ENCODE measurements at places on chromosomes 3 and 15.

DNA sequence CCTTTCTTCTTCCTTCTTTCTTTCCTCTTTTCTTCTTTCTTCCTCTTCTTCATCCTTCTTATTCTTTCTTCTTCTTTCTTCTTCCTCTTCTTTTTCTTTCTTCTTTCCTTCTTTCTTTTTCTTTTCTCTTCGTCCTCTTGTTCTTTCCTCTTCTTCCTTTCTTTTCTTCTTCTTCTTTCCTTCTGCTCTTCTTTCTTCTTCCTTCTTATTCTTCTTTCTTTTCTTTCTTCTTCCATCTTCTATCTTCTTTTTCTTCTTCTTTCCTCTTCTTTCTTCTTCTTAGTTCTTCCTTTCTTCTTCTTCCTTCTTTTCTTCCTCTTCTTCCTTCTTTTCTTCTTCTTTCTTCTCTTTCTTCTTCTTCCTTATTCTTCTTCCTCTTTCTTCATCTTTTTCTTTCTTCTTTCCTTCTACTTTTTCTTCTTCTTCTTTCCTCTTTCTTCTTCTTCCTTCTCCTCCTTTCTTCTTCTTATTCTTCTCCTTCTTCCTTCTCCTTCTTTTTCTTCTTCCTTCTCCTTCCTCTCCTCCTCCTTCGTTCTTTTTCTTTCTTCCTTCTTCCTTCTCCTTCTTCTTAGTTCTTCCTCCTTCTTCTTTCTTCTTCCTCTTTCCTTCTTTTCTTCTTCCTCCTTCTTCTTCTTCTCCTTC lies 37.8 kb downstream of the SPG21 start:
- no peak for DNase-seq

DNA sequence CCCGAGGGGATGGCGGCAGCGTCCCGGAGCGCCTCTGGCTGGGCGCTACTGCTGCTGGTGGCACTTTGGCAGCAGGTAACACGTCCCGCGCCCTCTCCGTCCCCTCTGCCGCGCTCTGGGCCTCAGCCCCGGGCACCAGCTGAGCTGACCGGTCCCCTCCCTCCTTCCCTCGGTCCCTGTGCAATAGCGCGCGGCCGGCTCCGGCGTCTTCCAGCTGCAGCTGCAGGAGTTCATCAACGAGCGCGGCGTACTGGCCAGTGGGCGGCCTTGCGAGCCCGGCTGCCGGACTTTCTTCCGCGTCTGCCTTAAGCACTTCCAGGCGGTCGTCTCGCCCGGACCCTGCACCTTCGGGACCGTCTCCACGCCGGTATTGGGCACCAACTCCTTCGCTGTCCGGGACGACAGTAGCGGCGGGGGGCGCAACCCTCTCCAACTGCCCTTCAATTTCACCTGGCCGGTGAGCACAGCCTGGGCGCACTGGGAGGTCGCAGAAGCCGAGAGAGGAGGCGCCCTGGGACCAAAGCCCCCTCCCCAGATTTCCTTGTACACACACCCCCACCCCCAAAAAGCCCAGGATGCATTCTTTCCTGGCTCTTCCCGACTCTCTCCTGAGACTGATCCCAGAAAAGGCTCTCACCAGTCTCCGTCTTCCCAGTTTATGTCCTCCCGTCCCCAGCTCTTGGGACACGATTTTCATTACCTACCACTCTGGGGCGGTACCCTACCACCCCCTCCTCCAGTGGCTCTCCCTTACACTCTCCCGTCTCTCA lies 705 bp downstream of the DLL4 start:
- peak; percentile 80 for DNase-seq

- DNase-seq: no peak
These were observed 28.3 kb downstream of the PTH1R start for GRCh38 chr3:46905661-46906451.

GRCh38 chr3:19213603-19214220 lies 65.4 kb downstream of the KCNH8 start:
- DNase-seq: no peak

DNA sequence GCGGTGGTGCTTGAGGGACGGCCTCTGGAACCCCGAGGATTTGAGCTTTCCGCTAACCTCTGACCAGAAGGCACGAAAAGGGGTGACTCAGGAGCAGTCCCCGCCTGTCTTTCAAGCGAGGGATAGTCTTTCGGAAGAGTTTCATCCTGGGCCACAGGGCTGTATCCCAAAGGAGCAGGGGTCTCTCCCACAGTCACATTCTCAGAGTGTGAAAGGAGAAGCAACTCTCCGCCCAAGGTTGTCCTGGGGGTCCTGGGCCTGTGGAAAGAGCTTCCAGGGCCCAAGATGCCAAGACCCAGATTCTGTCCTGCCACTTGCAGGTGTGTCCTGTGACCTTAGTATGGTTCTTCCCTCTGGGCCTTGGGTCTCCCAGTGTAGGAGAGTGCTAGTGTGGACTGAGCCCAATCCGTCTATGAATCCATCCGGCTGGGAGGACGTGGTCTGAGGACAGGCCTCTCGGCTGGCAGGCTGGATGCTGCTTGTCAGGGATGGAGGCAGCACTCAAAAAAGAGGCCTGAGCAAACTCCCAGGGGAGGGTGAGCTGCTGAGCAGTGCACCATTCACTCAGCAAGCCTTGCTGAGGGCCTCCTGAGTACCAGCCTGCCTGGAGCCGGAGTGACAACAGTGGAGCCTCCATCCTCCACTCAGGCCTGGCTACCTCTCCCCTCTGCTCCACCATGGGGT lies 1.6 kb upstream of the DUSP7 start:
- DNase-seq: peak; percentile 34

- no peak for DNase-seq
These were observed 1.4 kb upstream of the SENP2 start for GRCh38 chr3:185584686-185585085.

DNA sequence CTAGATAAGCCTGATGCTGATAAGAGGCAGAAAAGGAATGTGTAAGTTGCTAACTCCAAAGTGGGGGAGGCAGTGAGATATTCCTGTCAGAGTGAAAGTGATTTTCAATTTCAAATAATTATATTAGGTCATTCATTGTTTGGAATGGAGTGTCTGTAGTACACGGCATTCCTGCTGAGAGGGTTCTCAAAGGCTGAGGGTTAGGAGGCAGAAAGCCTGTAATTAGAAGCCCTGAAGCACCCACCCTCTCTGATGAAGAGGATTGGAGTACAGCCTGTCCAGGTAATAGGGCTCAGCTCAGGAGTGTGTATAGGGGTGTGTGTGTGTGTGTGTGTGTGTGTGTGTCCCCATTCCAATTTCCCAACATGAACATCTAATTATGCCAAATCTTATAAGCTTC lies 486.8 kb downstream of the MAGI1 start:
- DNase-seq: no peak

GRCh38 chr3:123392871-123393620 lies 55.8 kb downstream of the ADCY5 start:
- no peak for DNase-seq

- DNase-seq: no peak
These were observed 279.7 kb downstream of the LPP start for GRCh38 chr3:188433521-188434150.

- DNase-seq: no peak
These were observed 165.6 kb upstream of the CCDC54 start for GRCh38 chr3:107211608-107212007.

DNA sequence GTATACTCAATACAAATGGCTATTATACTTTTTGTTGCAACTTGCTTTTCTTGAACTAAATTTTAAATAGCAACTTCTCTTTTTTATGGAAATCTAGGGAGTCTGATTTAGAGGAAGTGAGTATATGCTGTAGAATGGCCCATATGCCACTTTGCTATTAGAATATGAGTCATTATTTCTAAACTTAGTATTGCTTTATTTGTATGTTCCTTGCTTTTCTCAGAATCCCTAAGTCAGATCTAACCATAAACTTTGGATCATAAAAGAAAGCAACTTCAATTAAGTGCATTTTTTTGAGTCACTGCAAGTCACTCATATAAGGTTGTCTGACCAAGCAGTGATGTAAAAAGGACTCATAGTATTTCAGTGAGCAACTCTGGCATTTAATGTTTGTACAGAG lies 17.5 kb upstream of the SPTSSB start:
- no peak for DNase-seq

GRCh38 chr15:101411581-101411980 lies 77.9 kb downstream of the PCSK6 start:
- DNase-seq: no peak

DNA sequence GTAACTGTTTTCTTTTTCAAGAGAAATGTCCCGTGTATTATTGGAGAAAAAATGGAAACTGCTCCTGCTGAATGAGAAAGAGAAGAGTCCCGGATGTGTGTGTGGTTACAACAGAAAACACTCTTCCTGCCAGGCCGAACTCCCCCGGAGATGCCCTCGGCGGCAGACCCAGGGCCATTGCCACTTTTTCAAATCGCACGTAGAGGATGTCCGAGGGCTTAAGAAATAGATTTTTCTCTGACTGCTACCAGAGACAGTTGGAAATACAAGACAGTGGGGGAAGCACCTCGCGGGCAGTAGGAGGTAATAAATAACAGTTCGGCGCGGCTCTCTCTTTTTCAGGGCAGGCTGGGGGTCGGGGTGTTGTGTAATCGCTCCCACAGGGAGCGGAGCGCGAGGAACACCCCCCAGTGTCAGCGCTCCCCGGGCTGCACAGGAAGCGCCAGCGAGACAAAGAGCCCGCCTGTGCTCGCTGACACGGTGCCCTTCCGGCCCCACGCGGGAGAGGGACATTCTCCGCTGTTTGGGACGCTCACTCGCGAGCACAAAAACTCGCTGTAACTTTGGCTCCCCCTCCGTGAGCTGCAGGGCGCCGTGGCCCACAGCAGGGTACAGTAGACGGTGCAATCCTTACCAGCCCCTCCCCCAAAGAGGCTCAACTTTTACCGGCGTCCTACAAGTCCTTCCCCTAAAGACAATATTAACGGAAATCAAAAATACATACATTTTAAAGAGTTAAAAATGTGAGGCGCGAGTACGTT lies 1.1 kb downstream of the VGLL4 start:
- peak; percentile 79 for DNase-seq

- no peak for DNase-seq
These were observed 21.7 kb downstream of the SSR3 start for GRCh38 chr3:156533205-156533604.

DNA sequence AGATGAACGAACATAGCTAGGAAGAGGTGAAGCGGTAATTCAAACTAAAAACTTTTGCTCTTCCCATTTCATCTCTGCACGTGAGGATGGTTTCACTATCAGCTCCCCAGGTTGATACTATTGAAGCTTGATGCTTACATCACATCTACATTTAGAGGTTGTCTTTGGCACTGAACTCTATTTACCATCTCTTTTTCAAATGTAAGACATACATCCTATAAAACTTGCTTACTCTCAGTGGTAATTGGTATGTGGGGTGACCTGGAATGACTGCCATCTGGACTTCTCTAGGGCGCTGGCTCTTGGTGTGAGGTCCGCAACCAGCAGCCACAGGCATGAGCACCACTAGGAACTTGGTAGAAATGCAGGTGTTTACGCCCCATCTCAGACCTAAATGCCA lies 118.1 kb downstream of the AKAP13 start:
- no peak for DNase-seq
